ENCODE measurements at places on chromosomes 6 and 20.
A peak's percentile ranks its signal among the peaks of the same experiment; 100 is the strongest.

GRCh38 chr20:59152559-59153354 is 10.9 kb upstream of the ZNF831 start:
- no peak for DNase-seq

DNA sequence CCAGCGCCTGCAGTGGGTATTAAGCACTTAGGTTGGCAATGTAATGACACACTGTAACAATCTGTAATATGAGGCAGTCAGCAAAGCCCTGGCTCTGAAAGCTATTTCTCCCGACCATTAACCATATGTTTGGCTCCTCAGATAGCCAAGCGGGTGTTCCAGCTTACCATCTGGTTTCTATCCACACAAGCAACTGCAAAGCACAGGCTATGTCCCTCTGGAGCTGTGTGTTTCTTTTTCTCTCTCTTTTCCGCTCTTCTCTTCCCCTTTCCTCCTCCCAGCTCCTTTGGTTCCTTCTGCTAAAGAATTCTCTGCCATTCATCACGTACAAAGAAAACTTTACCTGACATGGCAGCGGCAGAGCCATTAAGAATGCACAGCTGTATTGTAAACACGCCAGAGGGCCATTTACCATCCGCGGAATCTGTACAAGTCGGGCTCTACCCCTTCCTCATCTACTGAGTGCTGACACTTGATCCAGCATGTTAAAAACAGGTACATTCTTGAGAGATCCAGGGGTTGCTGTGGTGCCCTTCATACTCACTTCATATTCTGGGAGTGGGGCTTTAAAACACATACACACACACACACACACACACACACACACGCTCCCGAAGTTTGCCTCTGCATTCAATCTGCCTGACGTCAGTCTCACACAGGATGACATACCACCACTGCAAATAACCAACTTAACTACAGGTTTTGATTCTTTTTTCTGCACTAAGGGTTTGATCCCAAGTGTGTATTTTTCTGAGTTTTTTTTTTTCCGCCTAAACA is 77.2 kb downstream of the BACH2 start:
- no peak for DNase-seq

DNA sequence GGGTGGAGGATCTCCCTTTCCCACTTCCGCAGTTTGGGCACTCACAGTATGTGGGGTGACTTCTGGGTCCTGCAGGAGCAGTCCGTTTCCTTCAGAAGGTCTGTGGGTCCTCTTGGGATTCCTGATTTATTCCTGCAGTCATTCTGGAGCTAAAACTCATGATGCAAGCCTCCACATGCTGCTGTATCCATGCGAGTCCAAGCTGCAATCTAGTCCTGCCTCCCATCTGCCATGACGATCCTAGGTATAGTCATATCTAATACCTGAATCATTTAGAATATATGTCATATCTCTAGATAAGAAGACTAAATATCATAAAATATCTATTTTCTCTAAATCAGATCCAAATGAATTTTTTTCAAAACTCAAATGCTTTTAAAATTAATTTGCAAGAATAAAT is 103.4 kb upstream of the AHI1 start:
- DNase-seq, result no peak

- DNase-seq, result peak; percentile 61
Measured at GRCh38 chr6:13574149-13574570, 241 bp upstream of the SIRT5 start.

DNA sequence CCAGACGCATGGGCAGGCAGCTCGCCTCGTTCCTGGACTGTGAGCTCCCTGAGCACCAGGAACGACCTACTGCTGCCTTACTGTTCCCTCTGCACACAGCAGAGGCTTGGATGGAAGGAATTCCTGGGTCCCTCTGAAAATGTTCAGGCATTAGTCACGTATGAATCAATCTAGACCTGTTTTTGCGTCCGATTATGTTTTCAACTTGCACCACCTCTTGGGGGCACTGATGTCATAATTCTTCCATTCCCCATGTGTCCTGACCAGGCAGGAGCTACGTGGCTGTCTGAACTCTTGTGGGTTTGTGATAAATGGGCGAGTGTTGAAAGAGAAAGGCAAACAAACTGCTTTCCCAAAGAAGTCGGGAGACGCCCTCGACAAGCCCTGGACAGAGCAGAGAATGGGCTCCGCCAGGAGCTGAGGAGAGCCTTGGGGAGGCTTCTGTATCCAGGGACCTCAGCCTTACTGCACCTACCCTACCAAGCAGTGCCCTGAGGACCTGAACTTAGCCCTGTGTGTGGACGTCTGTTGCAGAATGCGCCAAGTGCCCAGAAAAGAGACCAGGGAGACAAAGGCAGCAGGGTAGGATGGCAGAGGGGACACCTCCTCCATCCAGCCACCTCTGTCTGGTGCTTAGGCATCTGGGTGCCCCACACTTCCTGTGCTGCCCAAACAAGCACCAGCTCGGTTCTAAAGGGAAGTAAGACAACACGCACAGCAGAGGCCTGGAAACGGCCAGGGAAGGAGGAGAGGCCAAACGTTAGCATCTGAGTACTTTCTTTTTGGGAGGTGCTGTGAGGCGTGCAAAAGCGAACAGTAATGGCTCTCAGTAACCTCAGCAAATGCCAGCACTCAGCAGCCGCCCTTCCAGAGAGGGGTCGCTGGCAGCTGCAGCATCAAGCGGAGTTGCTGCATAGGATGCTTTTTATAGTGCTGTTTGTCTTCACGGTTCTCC is 124.2 kb downstream of the LY86 start:
- no peak for DNase-seq

- DNase-seq, result no peak
Measured at GRCh38 chr20:6053064-6053775, 640 bp downstream of the LRRN4 start.

DNA sequence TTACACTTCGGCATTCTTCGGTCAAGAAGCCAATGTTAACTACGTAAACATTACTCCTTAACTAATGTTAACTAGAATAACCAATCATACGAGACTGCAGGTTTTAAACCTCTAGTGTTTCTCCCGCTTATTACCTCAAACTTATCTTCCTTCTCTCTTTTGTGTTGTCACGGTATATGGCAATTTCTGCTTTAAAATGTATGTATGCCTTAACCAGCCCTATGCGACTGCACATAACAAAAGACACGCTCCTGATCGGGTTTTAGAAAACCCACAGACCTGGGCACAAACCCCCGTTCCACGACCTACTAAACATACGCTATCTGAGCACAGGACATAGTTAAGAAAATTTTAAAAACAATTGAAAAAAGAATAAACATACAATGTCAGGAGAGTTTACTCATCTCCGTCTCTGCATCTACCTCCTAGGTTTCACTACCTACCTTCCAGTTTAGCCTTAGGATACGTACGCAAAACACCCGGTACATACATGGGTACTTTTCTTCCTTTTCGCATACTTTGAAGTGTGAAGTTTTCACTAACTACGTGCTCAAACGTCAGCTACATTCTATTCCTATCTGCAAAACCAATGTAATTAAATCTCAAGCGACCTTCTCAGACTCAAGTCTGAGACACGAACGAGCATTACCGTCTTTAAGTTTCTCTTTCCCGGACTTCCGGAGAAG is 1.1 kb downstream of the CD164 start:
- DNase-seq, result no peak
